Cardiac fibroblast (primary cell): ENCODE measurements at places on chromosomes 12 and 14.

DNA sequence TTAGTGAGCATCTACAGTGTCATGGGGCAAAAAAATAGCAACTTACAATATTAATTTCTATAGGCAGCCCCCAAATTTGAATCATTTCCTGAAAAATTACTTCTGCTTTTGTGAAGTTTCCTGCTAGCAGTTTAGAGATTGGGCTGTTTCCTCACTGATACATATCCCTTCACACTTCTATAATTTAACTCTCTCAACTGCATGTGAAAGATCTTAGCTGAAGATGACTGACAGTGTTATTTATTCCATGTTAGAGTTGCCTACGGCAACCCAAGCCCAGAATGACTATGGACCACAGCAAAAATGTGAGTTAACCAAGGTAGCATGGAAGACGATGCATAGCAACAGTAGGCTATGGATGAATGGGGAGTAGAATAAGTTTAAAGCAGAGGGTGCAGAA lies at the start of gene KLRG1:
KLRG1 (plus strand) TSS at position 134 of the 400 bp plus-strand sequence; CDS start at position 224, 90 bp downstream.
- no peak for DNase-seq

- no peak for DNase-seq
Observed at GRCh38 chr12:98123021-98123461, 392.3 kb upstream of the TMPO start.

DNA sequence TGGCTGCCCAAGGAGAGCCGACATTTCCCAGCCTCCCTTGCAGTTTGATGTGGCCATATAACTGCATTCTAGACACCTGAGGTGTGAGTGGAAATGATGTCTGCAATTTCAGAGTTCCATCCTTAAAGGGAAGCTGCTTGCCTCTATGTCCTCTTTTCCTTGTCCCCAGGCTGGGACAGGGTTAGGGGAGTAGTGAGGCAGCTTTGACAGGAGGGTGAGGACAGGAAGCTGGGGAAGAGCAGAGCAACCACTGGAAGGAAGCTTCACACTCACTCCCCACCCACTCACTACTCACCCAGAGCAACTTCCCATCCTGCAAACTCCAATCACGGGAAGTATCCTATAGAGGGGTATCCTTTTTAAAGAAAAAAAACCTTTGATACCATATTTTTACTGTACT lies 28.9 kb upstream of the LTA4H start:
- DNase-seq, result no peak

DNA sequence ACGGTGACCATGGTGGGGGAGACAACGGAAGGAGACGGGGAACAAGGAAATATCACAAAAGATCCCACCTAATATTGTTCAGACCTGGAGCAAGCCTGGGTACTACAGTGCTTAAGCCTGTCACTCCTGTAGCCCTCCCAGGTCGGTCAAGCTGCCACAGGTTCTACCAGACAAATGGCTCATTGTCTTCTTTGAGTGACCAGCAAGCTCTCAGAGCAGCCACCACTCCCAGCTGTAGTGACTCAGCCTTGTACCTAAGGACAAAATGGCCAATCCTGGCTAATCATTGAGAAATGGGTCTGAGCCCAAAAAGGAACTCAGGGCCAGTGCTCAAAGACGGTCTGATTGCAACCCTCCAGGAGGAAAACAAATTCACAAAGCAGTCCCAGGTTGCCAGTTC lies 238.4 kb upstream of the NOS1 start:
- no peak for DNase-seq
